HFFc6 (cell line): ENCODE measurements at places on chromosomes 6 and 20.
A peak's percentile ranks its signal among the peaks of the same experiment; 100 is the strongest.

- DNase-seq = no peak
Measured at GRCh38 chr6:168496997-168497331, 56.0 kb downstream of the SMOC2 start.

DNA sequence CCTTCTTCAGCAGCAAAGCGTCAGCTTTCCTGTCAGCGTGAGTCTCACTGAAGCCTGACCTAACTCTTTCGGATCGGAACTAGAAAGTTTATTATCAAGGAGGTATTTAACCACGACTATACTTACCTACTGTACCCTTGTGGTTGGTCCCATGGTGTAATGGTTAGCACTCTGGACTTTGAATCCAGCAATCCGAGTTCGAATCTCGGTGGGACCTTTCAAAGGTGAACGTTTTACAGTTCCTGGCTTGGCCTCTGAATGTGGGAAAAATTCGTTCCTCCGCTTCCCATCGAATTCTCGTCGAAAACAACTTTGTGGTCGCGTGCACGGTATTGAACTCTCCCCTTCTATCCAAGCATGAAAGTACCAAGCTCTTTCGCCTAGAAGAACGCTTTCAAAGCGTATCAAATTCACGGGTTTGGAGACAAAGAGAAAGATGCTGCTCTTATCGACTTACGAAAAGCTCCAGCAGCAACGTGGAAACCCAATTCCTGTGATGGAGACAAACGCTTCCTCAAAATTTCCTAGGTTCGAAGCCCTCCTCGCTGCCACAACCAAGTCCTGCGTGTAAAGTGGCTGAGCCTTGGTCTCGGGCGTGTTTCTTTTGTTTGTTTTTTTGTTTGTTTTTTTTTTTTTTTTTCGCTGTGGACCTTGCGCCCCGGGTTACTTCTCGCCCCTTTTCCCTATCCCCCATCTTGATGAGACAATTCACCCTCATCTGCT lies 63.7 kb downstream of the GPX5 start:
- DNase-seq = peak; percentile 98

DNA sequence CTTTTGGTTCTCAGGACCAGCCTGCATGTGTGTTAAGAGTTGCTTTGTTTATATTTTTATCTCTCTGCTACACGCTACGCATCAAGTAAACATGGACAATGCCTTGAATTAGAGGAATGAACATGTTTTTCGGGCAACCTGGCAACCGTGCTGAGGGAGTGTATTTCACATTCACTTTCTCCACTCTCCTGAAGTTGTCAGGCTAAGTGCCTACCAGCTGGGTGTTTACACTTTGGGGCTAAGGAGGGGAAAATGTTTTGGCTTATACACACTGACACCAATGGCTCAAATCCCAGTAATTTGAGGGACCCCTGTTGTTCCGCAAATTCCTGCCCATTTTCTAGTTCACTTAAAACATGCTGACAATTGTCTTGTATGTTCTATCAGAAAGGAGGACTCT lies 141.5 kb upstream of the PDE7B start:
- DNase-seq = no peak

- no peak for DNase-seq
Measured at GRCh38 chr6:44002067-44002592, 125.1 kb downstream of the MRPL14 start.

- no peak for DNase-seq
Measured at GRCh38 chr6:16559071-16559470, 202.2 kb downstream of the ATXN1 start.

GRCh38 chr6:108275976-108276375 lies 15.1 kb upstream of the SNX3 start:
- no peak for DNase-seq

- DNase-seq = peak; percentile 31
Measured at GRCh38 chr6:43009124-43009523, 4.6 kb downstream of the MEA1 start.

DNA sequence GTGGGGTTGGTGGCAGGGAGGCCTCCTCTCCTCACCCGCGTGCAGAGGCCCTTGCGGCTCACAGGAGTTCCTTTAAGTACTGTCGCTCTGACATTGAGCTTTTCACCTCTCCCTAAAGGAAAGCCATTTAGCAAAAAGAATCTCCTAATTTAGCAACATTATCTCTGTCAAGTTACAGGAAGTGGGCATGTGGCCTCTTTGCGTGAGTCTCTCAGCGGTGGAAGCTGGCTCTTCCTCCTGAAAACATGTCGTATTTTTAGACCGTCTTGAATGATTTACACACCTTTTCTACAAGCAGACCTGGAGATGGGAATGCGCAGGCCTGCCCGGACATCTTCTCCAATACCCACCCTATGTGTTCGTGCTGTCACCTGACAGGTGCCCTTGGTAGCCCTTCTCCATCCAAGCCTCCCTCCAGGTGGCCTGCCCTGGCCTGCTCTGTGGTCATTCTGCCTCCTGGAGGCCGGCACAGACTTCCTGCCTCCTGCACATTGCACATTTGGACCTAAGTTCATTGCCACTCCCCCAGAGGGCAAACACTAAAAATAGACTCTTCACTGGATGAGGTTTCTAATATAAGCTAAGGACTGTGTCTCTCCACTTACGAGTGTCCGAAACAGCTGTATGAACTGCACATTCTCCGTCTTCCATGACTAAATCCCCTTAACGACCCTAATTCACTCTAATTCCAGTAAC lies 18.5 kb upstream of the PHACTR3 start:
- no peak for DNase-seq

DNA sequence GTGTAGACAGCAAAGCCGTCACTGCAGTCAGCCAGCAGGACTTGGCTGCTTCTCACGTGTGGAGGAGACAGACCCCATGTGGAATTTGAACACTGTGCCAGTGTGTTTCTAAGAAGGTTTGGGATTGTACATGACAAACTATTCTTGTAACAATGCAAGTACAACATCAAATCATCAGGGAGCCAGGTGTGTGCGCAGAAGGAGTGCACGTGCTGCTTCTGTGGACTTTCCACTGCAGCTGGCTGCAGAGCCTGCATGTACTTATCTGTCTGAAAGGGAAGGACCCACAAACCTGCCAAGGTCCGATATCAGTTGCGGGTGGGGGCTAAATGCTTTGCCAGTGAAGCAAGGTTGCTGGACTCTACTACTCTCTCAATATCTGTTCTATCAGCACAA lies 211.6 kb downstream of the WDR27 start:
- DNase-seq = no peak

DNA sequence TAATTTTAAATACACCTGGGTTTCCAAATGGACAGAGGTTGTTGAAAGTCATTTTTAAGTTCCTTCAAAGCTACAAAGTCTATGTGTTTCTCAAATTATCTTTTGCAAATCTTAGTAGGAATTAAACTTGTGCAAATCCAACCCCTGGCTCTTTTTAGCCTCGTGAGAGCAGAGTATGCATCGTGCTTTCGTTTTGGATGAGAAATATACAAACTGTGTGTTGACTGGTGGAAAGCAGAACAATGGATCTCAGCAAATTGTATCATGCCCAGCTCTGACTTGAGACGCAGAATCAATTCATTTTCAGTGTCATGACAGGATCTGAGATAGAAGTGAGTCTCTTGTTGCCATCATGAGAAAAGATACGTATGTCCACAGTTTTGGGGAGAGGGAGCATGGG lies 542.4 kb upstream of the FLRT3 start:
- DNase-seq = no peak

DNA sequence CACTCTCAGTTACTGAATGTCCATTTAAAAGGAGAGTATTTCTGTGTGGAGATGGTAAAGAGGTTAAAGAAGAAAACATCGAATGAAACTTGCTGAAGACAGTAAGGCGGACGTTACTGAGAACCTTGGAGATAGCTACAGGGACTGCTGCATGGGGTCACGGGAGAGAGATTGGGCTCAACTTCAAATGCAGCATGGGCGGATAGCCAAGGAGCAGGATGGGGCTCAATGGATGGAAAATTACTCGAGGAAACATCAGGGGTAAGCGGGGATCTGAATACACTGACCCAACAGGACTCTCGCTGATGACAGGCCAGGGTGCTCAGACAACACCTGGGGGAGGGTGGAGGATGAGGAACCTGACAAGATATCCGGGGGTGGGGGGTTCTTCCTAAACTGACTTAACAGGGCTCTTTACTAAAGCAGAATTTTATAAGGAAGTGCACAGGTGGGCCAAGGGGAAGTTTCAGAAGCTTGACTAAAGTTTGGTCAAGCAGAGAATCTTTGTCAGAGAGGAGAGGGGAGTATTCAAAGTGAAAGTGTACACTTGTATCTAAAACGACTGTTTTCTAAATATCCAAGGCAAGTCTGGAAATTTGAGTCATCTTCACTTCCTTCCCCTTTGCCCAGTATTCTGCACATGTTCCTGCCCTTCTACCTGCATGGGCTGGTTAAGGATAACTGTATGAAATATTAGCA lies 22.8 kb downstream of the ECT2L start:
- DNase-seq = no peak

DNA sequence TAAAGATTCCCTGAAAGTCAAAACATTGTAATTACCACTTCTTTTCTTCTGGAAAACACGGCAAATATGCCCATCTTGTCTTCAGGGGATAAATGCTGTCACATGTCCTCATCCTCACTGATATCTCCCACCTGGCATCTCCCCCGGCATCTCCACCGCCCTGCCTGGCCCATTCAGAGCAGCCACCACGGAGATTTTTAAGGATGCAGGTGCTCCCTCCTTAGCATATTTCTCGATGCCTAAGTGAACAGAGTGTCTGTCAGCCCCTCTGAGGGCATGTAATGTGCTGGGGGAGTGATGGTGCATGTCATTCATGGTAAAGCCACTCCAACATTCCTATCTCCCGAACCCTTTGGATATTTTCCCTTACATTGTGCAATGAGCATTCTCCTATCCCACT lies 215.5 kb downstream of the PREX1 start:
- no peak for DNase-seq

DNA sequence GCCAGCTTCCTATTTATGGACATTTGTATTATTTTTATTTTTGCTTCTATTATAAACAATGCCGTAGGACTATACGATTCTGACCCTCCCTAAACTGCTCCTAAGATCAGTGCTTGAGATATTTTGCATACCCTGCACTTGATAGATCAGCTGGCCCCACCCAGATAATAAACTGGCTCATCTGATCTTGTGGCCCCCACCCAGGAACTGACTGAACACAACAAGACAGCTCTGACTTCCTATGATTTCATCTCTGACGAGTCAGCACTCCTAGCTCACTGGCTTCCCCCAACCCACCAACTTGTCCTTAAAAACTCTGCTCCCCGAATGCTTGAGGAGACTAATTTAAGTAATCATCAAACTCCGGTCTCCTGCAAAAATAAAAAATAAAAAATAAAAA lies 34.9 kb upstream of the TFAP2A start:
- DNase-seq = no peak

DNA sequence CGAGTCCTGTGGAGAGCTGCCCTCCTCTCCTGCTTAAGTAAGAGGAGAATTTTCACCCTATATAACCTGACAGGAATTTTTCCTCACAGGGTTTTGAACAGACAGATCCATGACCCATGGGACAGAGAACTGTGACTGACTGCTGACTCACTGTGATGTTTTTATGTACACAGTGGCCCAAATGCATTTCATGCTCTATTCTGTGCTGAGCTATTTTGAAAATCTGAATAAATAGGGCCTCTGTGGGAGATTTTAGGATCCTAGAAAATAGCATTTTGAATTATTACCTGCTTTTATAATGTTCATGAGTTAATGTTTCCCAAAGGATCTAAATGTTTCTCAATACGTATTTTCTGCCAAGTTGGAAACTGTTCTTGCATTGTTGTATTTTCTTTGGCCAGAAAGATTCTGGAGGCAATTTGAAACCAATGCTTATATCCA lies 577.4 kb downstream of the HTR1B start:
- no peak for DNase-seq

DNA sequence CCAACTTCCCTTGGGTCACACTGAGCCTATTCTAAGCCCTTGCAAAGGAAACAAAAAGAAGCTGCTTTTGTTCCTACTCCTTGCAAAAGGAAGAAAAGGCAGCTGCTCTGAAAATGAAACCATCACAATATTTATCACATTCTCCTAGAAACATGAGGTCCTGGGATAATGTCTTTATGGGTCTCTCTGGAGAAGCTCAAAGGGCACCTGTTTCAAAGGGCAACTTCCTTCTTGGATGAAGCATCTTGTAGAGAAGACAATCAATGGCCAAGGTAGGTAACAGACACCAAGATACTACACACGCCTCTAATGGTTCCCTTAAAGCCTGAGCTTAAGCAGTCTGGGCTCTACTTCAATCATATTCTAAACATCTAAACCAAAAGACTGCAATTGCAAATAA lies 10.4 kb downstream of the ELOVL5 start:
- no peak for DNase-seq

DNA sequence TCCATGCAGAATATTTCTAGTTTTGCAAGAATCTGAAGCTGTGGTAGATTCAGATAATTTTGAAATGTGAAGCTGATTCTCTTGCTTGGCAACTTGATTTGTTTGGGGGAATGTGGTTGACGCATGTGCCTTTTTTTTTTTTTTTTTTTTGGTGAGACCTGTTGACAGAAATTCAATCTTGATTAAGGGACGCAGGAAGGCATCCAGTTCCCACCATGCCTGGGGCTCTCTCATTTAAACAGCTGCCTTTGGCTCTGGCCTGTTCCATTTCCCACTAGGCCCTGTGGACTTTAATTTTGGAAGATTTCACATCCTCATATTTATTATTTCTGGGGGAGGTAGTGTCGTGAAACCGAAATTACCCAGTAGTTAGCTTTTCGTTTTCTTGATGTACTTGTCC lies 8.6 kb downstream of the TPX2 start:
- no peak for DNase-seq

DNA sequence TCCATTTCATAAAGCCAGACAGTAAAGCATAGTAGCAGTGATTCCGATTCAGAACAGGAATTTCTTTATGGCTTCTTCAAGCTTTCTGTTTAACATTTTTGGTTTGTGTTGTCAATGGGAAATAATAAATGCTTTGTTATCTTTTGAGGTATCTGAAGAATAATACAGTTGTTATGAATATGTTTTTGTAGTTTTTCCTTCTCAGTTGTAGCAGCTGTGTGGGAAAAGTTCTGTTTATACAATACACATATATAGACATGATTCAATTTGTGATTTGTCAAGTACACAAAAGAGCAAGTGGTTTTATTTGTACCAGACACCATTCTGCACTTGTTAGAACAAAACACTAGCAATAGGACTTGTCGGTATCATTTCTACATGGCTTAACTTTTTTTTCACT lies 96.6 kb downstream of the CDYL start:
- DNase-seq = no peak

DNA sequence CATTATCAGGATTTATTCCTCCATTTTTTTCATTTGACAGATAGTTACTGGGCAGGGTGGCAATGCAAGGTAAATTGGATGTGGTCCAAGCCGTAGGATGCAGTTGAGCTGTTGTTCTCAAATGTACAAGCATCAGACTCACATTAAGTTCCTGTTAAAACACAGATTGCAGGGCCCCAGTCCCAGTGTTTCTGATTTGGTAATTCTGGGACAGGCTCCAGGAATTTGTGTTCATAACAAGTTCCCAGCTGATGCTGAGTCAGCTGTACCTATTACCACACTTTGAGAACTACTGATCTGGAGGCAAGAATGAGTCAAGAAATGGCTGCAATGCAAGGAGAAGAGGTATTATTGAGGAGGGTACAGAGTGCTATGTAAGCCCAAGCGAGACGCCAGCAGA lies 11.7 kb downstream of the TMEM244 start:
- peak; percentile 70 for DNase-seq
